Left lung (tissue), 14 donors: ENCODE measurements at places on chromosomes 7 and 10. TPM values are rescaled to one million over a fixed set of nuclear protein-coding genes. Genes with fewer than 3 reads are reported as not detected.

ZNF804B gene
- not detected for total RNA-seq

TEX47 gene
- not detected for total RNA-seq

DKK1 gene
- 36.0 TPM for total RNA-seq

ABCC2 gene
- 1.8 TPM for total RNA-seq

HYAL4 gene
- not detected for total RNA-seq

CUZD1 gene
- 0.73 TPM for total RNA-seq

ADAM12 gene
- 2.6 TPM for total RNA-seq

ZNF365 gene
- total RNA-seq: 2.9 TPM

PCLO gene
- 7.4 TPM for total RNA-seq

DNA sequence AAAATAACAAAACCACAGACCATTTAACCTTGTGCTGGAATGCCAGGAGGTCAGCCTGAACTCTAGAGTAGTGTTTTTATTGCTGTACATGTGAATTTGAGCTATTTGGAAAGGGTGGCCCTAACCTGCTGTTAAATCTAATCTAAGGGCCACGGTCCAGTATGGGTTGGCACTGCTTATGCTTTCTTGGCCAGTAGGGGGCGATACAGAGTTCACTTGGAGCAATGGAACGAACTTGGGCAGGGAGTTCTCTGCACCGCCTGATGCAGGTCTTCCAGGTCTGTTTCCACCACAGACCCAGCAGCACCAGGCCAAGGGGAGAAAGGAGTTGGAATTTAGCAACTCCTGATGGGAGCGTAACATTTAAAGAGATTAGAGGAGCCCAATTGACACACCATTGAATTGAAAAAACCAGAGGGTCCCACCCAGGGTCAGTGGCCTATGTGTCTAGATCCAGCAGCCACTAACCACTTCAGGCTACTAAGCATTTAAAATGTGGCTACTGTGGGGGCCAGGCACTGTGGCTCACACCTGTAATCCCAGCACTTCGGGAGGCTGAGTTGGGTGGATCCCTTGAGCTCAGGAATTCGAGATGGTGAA lies 75.7 kb upstream of the EFCAB10 start:
- H3K4me3 ChIP-seq: no peak overlapping the region
- H3K27ac ChIP-seq: no peak overlapping the region
- peaks cover 18% of the 10 kb centered on the region for H3K4me1 ChIP-seq
- no peak for DNase-seq
- no peaks in the 10 kb centered on the region for H3K36me3 ChIP-seq

DNA sequence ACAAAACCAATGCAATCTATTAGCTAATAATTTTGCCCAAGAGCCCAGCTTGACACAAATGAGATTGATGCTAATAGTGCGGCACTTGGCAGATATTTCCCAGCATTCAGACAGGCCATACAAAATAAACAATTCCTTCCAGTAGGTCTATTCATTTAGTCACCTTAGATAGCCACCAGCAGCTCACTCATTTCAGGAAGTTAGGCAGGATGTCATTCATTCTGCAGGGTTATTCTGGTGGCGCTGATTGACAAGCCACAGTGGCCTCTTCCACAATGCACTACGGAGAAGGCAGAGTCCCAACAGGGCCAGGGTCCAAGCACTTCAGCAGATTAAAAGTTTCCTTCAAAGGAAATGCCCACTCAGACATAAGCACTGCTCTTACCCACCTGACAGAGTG lies 55.8 kb downstream of the PIK3AP1 start:
- peaks cover 5% of the 10 kb centered on the region for H3K36me3 ChIP-seq
- H3K4me1 ChIP-seq: no peaks in the 10 kb centered on the region
- no peaks in the 10 kb centered on the region for H3K27me3 ChIP-seq
- H3K4me3 ChIP-seq: no peak overlapping the region

GRCh38 chr10:119892188-119893065 lies at the start of gene SEC23IP:
SEC23IP (plus strand) TSS chr10:119892730; CDS start chr10:119892783, 53 bp downstream.
- peak within 1 kb of the TSS; percentile 72 for H3K27ac ChIP-seq
- peaks cover 4% of the 10 kb centered on the region for H3K36me3 ChIP-seq
- peaks cover 55% of the 10 kb centered on the region for H3K4me1 ChIP-seq
- DNase-seq: peak; percentile 98

- H3K27me3 ChIP-seq: no peaks in the 10 kb centered on the region
- H3K4me1 ChIP-seq: peaks cover 6% of the 10 kb centered on the region
- H3K27ac ChIP-seq: no peak overlapping the region
- no peak overlapping the region for H3K4me3 ChIP-seq
Observed at GRCh38 chr7:130490311-130490791, 1.5 kb upstream of the MEST start.

DNA sequence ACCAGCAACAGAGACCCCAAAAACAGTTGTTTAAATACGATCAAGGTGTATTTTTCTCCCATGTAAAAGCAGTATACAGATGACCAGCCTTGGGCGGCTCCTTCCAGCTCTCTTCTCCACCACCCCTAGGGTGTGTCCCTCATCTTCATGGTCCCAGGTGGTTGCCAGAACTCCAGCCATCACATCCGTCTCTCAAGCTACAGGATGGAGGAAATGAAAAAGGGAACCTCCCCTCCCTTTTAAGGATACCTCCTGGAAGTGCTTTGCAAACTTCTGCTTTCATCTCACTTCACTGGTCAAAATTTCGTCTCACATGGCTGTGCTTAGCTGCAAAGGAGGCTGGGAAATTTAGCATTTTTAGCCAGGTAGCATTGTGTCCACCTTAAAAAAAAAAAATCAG lies 59.3 kb downstream of the C10orf105 start:
- no peak for DNase-seq
- H3K27ac ChIP-seq: no peak overlapping the region
- H3K4me3 ChIP-seq: no peak overlapping the region
- H3K27me3 ChIP-seq: no peaks in the 10 kb centered on the region
- no peaks in the 10 kb centered on the region for H3K4me1 ChIP-seq
- H3K36me3 ChIP-seq: no peaks in the 10 kb centered on the region

GRCh38 chr10:89360157-89360556 lies 17.7 kb upstream of the IFIT1B start:
- H3K36me3 ChIP-seq: no peaks in the 10 kb centered on the region
- no peak overlapping the region for H3K4me3 ChIP-seq
- DNase-seq: no peak
- H3K27me3 ChIP-seq: no peaks in the 10 kb centered on the region
- peaks cover 7% of the 10 kb centered on the region for H3K4me1 ChIP-seq
- H3K27ac ChIP-seq: no peak overlapping the region

- H3K4me1 ChIP-seq: no peaks in the 10 kb centered on the region
- H3K36me3 ChIP-seq: no peaks in the 10 kb centered on the region
- H3K27me3 ChIP-seq: no peaks in the 10 kb centered on the region
- no peak for DNase-seq
Observed at GRCh38 chr10:95312986-95313495, 22.2 kb upstream of the PDLIM1 start.

DNA sequence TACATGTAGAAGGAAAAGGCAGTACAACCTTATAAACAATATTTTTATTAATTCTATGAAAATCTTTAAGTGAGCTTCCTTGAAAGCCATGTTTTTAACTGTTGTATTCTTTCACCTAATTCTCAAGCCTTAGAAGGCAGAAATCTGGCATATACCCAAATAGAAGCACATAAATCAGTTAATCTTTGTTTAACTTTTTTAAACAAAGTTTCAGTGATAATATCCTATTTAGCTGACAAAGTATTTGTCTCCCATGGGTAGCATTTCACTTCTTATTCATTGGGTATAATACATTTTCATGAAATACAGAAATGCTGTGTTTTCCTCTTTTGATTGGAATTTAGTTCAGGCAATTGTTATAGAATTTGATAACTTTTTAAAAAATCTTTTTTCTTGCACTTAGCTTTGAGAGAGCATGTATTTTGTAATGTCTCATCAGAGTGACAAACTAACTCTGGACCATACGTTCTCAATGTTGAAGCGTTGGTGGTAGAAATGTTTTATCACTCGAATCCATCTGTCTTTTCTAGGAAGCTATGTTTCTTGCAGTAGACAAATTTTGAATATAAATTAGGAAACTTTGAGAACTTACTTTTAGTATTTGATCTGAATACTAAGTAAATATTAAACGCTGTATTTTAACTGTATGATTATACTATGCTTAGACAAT lies 78.1 kb downstream of the CREM start:
- no peaks in the 10 kb centered on the region for H3K27me3 ChIP-seq
- no peaks in the 10 kb centered on the region for H3K4me1 ChIP-seq
- DNase-seq: no peak

GRCh38 chr10:90813594-90814365 lies 44.1 kb downstream of the HTR7 start:
- no peaks in the 10 kb centered on the region for H3K27me3 ChIP-seq
- no peaks in the 10 kb centered on the region for H3K4me1 ChIP-seq
- no peak overlapping the region for H3K27ac ChIP-seq
- no peaks in the 10 kb centered on the region for H3K36me3 ChIP-seq

- H3K27me3 ChIP-seq: no peaks in the 10 kb centered on the region
- H3K4me1 ChIP-seq: no peaks in the 10 kb centered on the region
- DNase-seq: no peak
- H3K27ac ChIP-seq: no peak overlapping the region
- no peaks in the 10 kb centered on the region for H3K36me3 ChIP-seq
Observed at GRCh38 chr7:51180092-51180491, 136.5 kb downstream of the COBL start.

DNA sequence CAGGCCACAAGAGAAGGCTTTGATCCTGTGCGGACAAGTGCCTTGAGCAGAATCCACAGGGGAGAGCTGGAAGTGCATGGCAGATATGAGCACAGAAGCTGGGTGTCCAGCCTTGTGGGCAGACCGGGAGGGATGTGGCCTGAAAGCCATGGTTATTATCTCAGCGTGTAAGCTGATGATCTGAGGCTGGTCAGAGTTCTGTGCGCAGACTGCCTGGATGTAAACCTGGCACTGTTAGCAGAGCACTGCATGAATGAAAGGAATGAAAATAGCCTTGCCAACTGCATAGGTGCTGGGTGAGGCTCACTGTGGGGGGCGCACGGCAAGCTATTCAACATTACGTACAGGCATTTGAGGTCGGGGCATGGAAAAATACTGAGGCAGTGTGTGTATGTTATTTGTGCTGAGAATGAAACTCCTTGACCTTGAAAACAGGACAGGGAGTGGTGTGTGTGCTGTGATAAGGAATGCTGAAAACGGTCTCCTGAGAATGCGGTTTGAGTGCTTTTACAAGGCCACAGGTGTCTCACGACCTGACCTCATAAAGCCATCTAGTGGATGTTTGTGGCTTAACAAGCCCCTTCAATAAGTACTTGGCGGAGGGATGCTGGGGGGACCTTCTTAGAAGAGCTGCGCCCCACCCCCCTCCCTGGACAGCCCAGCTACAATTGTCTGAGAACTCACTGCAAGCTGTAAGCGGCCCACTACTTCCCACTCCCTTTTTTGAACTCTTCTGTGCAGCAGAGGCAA lies 18.7 kb downstream of the AKR1C1 start:
- DNase-seq: no peak
- peak overlapping the region; percentile 60 for H3K27ac ChIP-seq
- no peaks in the 10 kb centered on the region for H3K36me3 ChIP-seq
- H3K4me3 ChIP-seq: no peak overlapping the region
- no peaks in the 10 kb centered on the region for H3K4me1 ChIP-seq

DNA sequence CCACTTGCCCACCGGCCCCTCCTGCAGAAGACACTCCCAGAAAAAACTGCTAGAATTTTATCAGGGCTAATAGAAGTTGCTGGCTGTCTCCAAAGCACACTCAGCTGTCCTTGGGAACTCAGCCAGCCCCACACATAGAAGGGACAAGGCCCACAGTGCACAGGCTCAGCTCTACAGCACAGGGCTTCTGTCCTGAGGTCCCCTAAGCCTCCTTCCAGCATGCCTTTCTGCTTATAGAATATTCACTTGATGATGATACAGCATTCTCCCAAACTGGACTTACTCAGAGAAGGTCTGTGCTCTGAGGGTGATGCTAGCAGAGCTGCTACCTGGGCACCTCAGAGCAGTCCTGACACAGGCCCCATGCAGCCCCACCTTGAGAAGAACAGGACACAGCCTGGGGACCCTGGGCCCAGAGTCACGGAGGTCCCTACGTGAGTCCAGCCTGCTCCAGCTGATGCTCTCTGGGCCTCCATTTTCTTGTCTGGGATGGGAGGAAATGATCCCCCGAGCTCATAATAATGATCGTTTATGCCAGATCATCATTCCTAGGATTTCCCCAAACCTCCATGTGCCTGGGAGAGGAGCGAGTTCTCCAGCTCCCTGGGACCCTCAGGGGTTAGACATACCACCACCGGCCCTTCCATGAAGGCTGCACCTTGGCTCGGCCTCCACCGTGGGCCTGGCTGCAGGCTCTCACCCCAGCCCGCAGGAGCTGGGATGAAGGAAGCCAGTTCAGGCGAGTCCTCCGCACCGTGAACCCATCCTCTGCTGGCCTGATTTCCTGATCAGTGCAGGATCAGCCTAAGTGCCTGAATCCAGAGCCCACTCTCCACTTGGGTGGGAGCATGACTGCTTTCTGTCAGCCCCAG lies 145.6 kb downstream of the ZNF248 start:
- DNase-seq: no peak
- no peak overlapping the region for H3K4me3 ChIP-seq
- no peaks in the 10 kb centered on the region for H3K36me3 ChIP-seq
- no peaks in the 10 kb centered on the region for H3K4me1 ChIP-seq
- no peaks in the 10 kb centered on the region for H3K27me3 ChIP-seq

- peaks cover 21% of the 10 kb centered on the region for H3K4me1 ChIP-seq
- H3K27me3 ChIP-seq: peaks cover 87% of the 10 kb centered on the region
- no peaks in the 10 kb centered on the region for H3K36me3 ChIP-seq
- peak overlapping the region; percentile 37 for H3K4me3 ChIP-seq
- no peak for DNase-seq
- no peak overlapping the region for H3K27ac ChIP-seq
Observed at GRCh38 chr10:110644598-110645462, 694 bp downstream of the RBM20 start.

GRCh38 chr10:29816801-29817558 lies 182.2 kb upstream of the SVIL start:
- H3K27ac ChIP-seq: no peak overlapping the region
- DNase-seq: no peak

DNA sequence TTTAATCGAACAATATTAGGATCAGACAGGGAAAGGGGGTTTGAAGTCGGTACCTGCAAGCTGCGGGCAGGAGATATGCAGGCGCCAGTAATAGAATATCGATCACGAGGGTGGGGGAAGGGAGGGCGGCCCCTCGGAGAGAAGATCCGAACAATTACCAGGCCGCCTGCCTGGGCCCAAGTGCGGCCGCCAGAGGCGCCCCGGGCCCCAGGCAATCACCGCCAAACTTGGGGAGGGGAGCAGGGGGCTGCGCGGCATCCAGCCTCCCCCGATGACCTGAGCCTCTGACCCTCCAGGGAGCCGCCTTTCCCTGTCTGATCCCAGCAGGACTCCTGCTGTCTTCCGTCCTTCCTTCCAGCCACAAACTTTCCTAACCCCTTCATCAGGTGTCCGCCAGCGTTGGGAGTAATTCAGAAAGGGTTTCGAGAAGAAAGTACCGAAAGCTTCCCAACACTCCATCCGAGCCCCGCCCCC lies 1.1 kb downstream of the NKX1-2 start:
- H3K27me3 ChIP-seq: peaks cover 79% of the 10 kb centered on the region
- no peak overlapping the region for H3K4me3 ChIP-seq
- no peak overlapping the region for H3K27ac ChIP-seq
- no peak for DNase-seq

- no peaks in the 10 kb centered on the region for H3K36me3 ChIP-seq
- no peaks in the 10 kb centered on the region for H3K4me1 ChIP-seq
- no peaks in the 10 kb centered on the region for H3K27me3 ChIP-seq
- no peak overlapping the region for H3K4me3 ChIP-seq
- H3K27ac ChIP-seq: no peak overlapping the region
Observed at GRCh38 chr7:146655928-146656797, 539.6 kb downstream of the CNTNAP2 start.
